ENCODE measurements at places on chromosomes 16 and 17.

DNA sequence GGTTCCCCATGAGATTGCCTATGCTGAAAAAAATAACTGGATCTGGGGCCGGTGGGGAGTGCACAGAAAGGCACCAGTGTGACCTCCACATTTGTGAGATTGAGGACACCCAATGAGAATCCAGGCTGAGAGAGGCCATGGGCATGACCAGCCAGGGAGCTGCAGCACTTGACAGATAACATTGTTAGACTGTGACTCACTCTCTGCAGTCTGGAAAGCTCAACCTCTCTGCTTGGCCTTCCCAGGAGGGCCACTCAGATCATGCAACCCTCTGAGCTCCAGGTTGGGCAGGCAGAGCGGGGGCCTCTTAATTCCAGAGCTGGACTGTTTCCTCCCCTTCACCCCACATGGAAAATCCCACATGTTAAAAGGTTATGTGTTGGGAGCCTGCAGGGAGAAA lies 30.1 kb downstream of the FZD2 start:
- no peak for DNase-seq

- DNase-seq, result no peak
Observed at GRCh38 chr17:6853764-6854442, 22.4 kb upstream of the TEKT1 start.

DNA sequence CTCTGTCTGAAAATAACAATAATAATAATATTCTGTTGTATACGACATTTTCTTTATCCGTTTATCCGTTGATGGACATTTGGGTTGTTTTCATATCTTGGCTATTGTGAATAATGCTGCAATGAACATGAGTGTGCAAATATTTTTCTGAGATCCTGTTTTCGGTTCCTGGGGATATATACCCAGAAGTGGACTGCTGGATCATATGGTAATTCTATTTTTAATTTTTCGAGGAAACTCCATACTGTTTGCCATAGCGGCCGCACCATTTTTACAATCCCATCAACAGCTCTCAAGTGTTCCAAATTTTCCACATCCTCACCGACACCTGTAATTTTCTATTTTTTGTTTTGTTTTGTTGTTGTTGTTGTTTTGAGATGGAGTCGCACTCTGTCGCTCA lies 5.3 kb upstream of the PRSS41 start:
- DNase-seq, result no peak

DNA sequence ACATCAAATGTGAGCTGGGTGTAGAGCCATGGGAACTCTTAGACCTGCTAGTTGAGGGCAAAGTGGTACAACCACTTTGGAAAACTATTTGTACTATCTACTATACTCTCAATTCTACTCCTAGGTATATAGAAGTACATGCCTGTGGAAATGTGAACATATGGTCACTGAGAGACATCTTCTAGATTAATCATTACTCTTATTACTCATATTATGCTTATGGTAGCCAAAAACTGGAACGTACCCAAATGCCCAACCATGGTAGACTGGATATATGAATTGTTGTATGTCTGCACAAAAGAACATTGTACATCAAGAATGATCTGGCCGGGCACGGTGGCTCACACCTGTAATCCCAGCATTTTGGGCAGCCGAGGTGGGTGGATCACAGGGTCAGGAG lies 2.7 kb downstream of the WDR45B start:
- no peak for DNase-seq

All from GM19239 (cell line).